ENCODE measurements at places on chromosomes 1 and 21. TPM values are rescaled to one million over a fixed set of nuclear protein-coding genes. Genes with fewer than 3 reads are reported as not detected.

DNA sequence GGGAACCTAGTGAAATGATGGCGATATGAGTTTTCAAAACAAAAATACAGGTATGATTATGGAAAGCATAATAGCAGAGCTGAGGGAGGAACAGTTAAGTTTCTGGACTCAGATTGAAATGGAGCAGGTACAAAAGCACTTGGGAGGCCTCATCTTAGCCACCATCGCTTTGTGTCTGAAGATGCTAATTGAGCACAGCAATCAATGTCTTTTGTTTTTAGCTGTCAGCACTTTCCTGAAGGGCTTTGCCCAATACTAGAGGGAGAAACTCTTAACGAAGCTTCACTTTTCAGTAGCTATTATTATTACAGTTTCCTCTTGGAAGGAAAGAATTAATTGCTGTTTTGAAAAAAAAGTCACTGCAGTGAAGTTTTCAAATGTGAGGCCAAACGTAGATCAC is 348.7 kb downstream of the RWDD3 start:
- DNase-seq, result no peak

GRCh38 chr21:28455253-28455600 is 537.5 kb downstream of the LTN1 start:
- DNase-seq, result no peak

- peak; percentile 40 for DNase-seq
Observed at GRCh38 chr1:150548632-150549495, at the start of gene ADAMTSL4. Gene ADAMTSL4, plus strand, starts transcription at chr1:150549408. Its CDS starts 2,881 bp downstream, at chr1:150552289.

GRCh38 chr1:205440476-205441317 is 15.1 kb downstream of the BLACAT1 start:
- peak; percentile 57 for DNase-seq

DNA sequence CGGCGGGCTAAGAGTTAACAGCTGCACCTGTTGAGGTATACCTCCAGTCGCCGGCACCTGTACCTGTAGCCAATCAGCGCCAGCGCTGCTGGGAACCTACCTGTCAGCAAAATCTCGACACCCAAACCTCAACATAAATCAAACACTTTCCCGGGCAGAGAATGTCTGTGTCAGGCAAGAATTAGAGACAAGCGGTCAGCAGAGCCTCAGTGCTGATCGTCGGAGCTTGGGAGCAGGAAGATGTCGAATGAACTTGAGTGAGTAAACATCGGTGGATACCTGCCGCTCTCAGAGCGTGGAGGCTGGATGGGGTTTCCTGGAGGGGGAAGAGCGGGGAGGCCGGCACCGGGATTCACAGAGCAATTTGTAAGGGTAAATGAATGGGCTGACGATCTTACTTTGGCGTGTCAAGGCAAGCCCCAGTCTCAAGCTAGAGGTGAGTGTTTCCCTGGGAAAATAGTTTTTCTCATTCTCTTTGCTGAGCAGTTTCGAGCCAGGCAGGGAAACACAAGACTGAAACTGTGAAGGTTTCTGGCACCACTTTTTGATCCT is at the start of gene GRHL3:
Gene GRHL3, plus strand, starts transcription at position 46 of the 552 bp plus-strand sequence. Its CDS starts 195 bp downstream, at position 241.
- no peak for DNase-seq

DNA sequence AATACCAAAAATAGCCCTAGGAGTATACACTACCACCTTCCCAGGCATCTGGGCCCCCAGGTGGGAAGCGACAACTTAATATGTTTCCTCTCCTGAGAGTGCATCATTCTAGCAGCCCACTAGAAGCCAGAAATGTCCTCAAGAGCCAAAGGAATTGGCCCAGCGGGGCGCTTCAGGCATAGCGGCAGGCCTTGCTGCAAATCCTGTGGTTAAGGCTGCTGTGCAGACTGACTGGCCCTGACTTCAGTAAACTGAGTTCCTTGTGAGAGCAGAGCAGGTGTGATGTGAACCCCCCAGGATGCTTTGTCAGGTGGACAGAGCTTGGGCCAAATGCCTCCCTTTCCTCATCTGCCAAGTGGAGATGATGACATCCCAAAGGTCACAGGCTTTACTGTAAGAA is 29.7 kb upstream of the LDLRAP1 start:
- no peak for DNase-seq

- DNase-seq, result no peak
Observed at GRCh38 chr1:56061824-56062223, 517.5 kb downstream of the PLPP3 start.

DNA sequence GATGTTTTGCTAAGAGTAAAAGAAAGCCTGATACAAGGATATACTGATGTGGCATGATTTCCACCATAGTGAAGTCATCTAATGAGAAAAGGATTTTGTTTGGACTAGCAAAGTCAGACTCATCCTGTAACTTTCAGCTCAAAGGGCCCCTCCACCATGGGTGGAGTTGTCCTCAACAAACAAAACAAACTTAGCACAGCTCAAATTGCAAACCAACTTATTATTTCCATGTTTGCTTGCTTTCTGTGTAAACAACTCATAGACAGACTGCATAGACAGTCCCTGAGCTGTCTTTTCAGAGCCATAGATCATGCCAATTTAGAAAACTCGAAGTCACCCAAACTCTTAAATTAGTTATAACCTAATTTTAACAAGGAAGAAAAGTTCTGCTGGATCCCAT is 69.4 kb upstream of the VAV3 start:
- DNase-seq, result no peak

GRCh38 chr1:179770887-179771502 is 27.9 kb downstream of the FAM163A start:
- DNase-seq, result no peak

GRCh38 chr1:1627261-1627828 is 4.6 kb upstream of the MMP23B start:
- DNase-seq, result no peak

Gene C1orf56
- total RNA-seq, result 0.67 TPM

Gene CRYBG2
- 2.3 TPM for total RNA-seq

Gene RER1
- 91.3 TPM for total RNA-seq

Measured in CD4-positive, CD25-positive, alpha-beta regulatory T cell (primary cell).